ENCODE measurements at places on chromosomes 6 and 20.

GRCh38 chr6:117617210-117618035 is 15.1 kb upstream of the GOPC start:
- no peak for DNase-seq

GRCh38 chr6:155066921-155067680 is 72.0 kb downstream of the TIAM2 start:
- no peak for DNase-seq

GRCh38 chr6:88177961-88178464 is 11.9 kb upstream of the CNR1 start:
- peak; percentile 21 for DNase-seq

GRCh38 chr6:1916334-1917070 is 306.8 kb downstream of the FOXC1 start:
- DNase-seq = no peak

GRCh38 chr6:77231438-77232305 is 231.6 kb downstream of the HTR1B start:
- no peak for DNase-seq

GRCh38 chr20:35478804-35479472 is 23.5 kb downstream of the CEP250 start:
- DNase-seq = peak; percentile 13

- no peak for DNase-seq
Measured at GRCh38 chr20:48393737-48394314, 434.0 kb downstream of the PREX1 start.

- DNase-seq = no peak
Measured at GRCh38 chr20:24766143-24766527, 182.9 kb upstream of the CST7 start.

DNA sequence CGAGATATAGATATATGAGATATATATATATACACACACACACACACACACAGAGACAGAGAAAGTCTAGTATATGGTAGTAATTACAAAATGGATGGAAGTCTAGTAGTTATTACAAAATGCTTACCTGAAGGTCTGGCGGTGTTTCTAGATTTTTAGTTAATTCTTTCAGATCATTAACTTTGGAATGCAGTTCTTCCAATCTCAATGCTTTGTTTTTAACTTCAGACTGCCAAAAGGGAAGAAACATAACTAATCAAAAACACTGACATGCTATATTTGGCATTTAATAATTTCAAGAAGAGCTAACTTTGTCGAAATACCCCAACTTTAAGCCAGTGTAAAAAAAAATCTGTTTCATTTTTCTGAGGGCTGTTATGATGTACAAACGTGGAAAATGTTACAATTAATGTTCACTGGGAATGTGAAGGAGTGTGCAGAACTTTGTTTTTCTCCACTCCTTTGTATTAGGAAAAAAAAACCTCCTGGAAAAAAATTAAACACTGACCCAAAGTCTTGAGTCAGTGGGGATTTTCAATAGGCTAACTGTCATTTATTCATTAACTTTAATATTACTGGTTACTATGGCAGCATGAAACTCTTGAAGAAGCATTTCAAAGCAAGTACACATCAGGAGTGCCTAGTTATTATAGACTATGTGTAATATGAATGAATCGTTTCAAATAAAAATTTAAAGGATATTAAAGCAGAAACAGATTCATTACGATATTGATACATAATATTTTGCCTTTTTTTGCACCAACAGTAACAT is 232.9 kb downstream of the SYNE1 start:
- DNase-seq = no peak

- no peak for DNase-seq
Measured at GRCh38 chr20:51871943-51872342, 69.6 kb upstream of the SALL4 start.

DNA sequence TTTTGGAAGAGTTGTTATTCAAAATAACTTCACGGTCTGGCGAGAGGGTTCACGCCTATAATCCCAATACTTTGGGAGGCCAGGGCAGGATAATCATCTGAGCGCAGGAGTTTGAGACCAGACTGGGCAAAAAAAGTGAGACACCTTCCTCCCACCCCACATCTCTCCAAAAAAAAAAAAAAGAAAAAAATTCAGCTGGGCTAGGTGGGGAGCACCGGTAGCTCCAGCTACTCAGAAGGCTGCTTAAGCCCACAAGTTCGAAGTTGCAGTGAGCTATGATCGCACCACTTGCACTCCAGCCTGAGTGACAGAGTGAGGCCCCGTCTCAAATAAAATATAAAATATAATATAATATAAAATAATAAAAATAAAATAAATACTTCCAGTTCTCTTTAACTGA is 10.4 kb downstream of the OR2B2 start:
- no peak for DNase-seq

- no peak for DNase-seq
Measured at GRCh38 chr20:19498756-19499155, 259.3 kb upstream of the RIN2 start.

- DNase-seq = peak; percentile 10
Measured at GRCh38 chr6:45132059-45132458, 196.1 kb upstream of the RUNX2 start.

DNA sequence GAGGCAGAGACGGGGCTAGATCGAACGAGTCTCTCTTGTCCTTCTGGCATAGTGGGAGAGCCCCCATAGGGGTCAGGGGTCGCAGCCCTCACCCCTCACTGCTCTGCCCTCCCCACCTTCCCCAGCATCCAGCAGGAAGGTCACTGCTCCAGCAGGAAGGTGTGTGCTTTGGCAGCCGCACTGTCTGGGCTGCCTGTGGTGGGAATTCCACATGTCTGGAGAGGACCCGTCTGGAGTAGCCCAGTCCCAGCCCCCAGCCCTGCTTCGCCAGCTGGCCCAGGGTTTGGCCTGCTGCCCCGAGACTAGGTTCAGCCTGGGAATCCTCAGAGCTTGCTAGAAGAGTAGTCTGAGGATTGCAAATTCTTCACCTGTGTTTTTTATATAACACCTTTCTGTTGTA is 2.5 kb upstream of the R3HDML start:
- no peak for DNase-seq

GRCh38 chr6:79526897-79527296 is 10.3 kb downstream of the LCA5 start:
- DNase-seq = no peak

GRCh38 chr6:127342296-127342945 is 988 bp downstream of the ECHDC1 start:
- no peak for DNase-seq

DNA sequence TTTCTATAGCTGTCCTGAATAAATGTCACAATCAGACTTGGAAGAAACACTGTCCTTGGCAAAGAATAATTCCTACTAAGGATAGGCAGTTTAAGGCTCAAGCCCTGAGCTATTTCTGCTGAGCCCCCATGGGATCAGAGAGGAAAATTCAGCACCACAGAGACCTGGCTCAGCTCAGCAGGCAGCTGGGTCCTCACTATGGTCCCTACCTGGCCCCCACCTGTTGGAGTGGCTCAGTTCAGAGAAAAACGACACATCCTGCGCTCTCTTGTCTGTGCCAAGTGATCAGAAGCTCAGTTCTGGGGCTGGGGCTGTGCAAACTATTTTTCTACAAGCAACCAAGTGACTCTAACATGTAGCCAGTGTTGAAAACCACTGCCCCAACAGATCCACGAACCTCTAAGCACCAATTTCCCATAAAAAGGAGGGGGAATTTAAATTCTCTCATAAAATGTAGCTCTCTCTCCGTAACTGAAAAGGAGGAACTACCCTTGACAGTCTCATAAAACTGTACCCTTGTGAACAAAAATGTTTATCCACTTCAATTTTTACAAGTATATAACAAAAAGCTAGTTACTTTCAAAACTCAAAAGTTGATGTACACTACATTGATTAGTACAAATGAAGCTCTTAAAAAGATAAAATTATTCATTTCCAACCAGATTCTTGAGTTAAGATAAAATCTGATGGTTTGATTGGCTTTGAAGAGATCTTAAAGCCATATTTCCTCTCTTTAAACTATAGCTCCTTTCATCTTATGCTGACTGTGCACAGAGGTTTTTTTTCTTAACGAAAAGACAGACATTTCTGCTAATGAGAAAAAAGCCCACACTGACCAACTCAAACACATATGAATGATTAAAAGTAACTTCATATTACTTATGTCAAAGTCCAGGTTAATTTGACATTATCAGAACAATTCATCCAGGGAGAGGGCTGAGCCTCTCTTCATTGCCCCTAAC is 52.0 kb downstream of the KIF13A start:
- DNase-seq = peak; percentile 30

- no peak for DNase-seq
Measured at GRCh38 chr6:4085332-4085700, 6.4 kb upstream of the FAM217A start.

DNA sequence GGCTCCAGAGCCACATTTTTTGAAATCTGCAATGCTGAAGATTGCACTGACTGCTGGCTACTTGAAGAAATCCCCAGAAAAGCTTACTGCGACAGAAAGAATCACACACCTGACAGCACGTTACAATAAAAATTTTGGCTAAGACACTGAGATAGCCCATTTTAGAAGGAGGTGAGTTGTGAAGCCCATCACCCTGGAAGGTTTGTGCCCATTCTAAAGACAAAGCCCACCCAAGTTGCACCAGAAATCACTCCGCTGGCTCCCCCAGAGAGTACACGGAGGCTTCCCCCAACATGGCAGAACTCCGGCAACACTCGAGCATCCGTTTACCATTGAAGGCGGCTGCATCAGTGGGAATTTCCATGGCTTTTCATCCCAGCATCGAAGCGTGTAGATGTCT is 29.4 kb downstream of the LPA start:
- no peak for DNase-seq

DNA sequence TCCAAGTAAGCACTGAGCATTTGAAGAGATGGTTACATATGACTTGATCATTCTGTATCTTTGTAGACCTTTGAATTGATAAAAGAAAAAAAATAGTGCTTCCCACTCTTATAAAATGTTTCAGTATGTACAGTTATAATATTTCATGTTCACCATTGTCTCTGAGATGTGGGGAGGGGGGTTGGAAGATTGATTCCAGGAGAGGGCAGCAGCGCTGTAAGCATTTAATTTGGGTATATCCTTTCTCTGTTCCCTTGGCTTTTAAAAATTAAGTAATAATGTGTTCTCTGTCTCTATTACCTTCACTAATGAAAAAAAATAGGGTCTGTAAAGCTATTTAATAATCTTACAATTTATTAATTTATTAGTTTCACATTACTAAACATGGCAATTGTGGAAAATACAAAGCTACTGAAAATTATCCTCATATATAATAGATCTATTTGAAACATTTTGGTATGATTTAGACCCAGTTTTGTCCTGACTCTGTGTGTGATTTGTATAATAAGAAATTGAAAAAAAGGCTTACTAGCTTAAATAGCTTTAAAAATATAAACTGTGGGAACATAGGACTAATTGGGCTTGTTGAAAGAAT is 341.2 kb downstream of the CDKAL1 start:
- DNase-seq = peak; percentile 36

- peak; percentile 49 for DNase-seq
Measured at GRCh38 chr6:15431762-15432483, 186.1 kb downstream of the JARID2 start.

GRCh38 chr6:84361372-84362192 is 134.1 kb upstream of the CEP162 start:
- no peak for DNase-seq

DNA sequence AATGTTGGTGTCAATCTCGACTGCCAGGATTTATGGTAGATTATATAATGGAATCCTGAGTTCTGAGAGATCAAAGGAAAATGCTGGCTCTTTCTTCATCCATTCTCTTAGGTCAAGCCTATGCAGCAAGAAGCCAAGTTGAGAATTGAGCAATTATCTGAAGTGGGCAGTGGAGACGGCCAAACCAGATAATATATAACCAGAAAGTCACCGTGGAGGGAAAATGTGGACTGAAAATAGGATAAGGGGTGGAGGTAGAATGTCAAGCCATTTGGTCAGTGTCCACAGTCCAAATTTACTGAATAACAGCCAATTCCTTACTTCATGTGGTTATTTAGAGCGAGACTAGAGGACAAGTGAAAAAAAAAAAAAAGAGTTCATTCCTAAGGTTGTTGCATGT is 107.8 kb upstream of the ESR1 start:
- DNase-seq = no peak

DNA sequence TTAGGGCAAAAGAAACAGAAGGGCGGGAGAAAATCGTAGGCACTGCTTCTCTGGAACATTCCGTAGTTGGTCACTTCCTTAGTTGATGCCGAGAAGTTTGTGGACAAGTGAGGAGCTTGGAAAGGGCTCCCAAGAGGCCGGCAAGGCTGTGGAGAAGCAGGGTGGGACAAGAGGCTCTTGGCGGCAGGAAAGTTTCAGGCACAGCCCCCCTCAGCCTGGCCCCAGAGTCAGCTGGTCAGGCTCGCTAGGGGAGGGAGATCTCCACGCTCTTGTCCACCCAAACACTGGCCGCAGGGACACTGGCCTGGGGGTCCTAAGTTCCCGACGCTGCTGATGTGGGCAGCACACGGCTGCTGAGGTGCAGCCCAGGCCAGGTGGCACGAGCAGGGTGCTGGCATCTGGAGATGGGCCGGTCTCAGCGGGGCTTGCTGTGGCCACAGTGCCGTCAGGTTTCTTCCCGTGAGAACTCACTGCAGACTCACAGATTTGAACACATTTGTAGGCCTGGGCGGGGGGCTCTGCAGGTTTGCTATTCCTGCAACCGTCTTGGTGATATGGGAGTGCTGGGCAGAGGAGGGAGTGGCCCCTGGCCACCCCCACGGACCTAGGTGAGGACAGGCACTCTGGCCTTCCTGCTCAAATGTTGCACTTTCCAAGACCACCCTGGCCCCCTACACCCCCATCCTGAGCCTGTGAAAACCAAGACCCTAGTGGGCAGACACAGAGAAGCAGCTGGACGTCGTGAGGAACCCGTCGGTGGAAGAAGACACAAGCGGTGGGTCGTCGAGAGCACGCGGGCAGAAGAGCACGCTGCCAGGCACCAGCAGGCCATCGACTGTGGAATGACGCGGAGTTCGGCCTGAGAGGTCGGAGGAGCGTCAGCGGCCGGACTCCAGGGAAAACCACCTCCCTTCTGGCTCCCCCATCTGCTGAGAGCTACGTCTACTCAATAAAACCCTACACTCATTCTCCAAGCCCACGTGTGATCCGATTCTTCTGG is 160.1 kb downstream of the ERMARD start:
- DNase-seq = no peak

- DNase-seq = no peak
Measured at GRCh38 chr6:7770601-7771000, 44.7 kb downstream of the BMP6 start.

DNA sequence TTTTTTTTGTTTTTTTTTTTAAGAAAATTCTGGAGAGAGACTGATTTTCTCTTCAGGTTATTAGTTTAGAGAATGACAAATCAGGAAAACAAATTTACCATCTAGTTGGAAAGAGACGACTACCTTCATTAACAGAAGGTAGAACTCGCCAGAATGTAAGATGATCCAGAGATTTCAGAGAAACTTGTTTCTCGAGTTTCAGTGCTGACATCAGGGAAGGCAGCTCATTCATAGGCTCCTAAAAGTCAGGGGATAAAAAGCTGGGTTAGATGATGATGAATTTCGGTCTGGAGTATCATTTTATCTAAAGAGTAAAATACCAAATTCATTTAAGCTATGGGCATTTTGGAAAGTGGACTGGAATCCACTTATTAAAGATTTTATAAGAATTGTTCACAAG is 27.9 kb downstream of the ZNF334 start:
- no peak for DNase-seq
